RPMI7951 (cell line): ENCODE measurements at places on chromosomes 5 and 9. TPM values are rescaled to one million over a fixed set of nuclear protein-coding genes. Genes with fewer than 3 reads are reported as not detected.

The ITK gene
- not detected in 2 replicates for total RNA-seq

The MYORG gene
- 1.7 and 2.0 TPM in 2 replicates for total RNA-seq

The REEP2 gene
- total RNA-seq = 5.5 and 10.3 TPM in 2 replicates

The INSL4 gene
- total RNA-seq = not detected in 2 replicates

DNA sequence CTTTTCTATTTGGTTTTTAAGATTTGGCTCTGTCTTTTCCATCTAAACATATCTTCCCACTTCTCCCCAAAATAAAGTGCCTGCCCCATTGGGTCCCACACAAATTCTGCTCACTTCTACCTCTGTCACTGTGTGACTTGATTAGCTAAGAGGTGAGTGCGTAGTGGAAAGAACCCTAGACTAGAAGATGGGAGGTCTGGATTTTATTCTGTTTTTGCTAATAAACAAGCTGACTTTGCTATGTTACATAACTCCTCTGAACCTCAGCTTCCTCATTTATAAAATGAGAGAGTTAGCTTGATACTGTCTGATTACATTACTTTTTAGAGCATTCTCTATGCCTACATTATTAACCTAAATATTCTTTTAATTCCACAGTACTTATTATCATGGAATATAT lies 51.3 kb upstream of the PTGER4 start:
- DNase-seq = no peak

DNA sequence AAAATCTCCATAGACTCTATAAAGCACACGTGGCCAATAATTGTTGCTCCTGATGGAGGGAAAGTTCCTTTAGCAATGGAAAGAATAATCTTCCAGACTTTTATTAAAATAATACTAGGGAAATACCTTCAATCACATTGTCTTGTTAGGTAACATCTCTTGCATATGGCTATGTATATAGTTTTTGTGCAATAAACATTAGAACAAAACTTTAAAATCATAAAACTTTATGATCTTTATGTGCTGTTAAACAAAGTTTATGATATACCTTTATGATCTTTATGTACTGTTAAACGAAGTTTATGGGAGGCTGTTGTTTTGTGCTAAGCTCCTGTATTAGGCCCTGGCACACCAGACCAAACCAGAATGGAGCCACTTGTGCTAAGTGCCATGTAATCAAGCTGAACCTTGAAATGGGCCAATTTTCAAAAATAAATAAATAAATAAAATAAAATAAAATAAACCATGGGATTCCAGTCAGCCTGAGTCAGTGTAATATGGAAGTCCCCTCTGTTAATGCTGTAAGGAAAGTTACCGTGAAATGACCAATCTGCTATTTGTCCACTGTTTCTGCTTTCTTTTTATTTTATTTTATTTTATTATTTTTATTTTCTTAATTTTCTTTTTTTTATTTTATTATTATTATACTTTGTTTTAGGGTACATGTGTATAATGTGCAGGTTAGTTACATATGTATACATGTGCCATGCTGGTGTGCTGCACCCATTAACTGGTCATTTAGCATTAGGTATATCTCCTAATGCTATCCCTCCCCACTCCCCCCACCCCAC lies 431.3 kb downstream of the SPATA31D1 start:
- DNase-seq = no peak

DNA sequence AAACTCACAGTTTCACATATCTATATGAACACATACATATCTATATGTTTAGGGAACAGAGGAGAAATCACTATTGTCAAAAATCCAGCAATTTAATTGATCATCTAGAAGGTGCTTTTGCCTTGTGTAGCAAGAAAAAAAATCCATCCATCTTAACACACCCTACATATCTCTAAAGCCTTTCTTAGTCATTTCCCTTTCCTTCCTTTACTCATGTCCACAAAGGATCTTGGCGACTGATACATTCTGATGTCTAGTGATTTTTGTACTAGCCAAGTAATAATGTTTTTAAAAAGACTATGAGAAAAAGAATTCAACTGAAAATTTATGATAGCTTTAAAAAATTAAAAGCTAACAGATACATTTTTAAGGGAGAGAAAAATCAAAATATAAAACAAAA lies 22.5 kb downstream of the ZDHHC21 start:
- peak; percentile 3 for DNase-seq

DNA sequence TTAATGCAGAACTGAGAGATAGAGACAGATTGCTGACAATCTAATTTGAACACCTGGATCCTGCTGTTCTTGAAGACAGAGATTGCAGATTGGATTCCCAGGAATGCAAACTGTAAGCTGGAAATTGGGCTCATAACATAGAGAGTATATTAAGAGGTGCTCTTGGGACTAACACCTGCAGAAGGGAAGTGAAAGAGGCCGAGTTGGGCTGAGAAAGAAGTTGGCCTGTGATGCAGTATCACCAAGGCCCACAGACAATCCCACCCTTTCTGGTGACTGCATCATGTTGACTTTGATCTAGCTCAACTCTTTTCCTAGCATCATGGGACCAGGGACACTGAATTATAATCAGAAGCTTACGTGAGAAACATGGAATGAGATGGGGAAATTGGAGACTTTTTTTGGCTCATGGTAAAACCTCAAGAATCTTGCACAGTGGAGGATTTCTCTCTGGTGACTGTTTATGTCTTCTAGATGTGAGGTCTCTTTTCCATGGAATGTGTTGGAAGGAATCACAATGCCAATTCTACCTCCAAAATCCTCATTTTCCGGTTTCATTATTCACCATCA lies 36.5 kb upstream of the NUDT12 start:
- no peak for DNase-seq

DNA sequence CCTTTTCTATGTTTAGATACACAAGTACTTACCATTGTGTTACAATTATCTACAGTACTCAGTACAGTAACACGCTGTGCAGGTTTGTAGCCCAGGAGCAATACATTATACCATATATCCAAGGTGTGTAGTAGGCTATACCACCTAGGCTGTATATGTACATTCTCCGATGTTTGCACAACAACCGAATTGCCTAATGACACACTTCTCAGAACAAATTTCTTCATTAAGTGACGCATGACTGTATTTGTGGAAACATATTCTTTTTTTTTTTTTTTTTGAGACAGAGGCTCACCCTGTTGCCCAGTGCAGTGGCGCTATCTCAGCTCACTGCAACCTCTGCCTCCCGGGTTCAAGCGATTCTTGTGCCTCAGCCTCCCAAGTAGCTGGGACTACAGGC lies 4.0 kb upstream of the RAD23B start:
- no peak for DNase-seq
